ENCODE measurements at places on chromosomes 4 and X. TPM values are rescaled to one million over a fixed set of nuclear protein-coding genes. Genes with fewer than 3 reads are reported as not detected.
A peak's percentile ranks its signal among the peaks of the same experiment; 100 is the strongest.

Gene NHSL2
- total RNA-seq = 0.31 TPM

Gene CT45A1
- not detected for total RNA-seq

Gene FRMD7
- total RNA-seq = not detected

DNA sequence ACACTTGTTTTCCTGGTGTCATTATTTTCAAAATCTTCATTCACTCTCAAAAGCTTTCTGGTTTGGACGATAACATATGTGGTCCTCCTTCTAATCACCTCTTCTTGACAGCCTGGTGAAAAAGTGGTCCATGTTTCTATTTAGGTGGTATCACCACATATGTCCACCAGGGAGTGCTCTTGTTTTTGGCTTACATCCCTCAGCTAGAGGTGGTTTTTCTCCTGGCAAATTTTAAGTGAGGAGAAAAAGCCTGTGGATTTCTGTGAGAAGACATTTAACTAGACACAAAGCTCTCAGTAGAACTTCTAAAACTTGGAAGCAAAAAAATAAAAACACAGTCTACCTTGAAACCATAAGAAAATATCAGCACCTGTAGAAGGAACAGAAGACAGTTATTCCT lies 58.0 kb upstream of the FRMPD4 start:
- peak; percentile 1 for DNase-seq

DNA sequence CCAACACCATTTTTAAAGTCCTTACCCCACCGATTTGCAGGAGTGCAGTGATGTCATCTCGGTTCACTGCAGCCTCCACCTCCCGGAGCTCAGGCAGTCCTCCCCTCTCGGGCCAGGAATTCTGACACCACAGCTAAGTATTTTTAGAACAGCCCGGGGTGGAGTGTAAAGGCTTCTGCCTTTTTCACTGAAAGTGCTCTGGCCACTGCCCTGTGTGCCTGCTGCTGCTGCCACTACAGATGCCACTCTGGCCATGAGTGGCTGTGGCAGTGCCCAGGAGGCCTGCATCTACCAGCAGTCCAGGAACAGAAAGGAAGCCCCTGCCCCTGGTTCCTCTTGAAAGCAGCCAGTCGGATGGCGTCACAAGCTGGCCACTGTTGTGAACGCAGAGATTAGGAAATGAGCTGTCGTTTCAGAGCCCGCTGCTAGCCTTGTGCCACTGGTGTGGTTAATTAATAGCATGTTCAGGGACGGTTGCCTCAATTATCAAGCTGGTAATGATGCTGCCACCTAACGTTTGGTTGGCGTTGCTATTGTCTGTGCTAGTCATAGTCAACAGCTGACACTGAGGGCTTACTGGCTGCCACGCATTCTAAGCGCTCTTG lies 23.6 kb upstream of the TBC1D14 start:
- DNase-seq = peak; percentile 88

DNA sequence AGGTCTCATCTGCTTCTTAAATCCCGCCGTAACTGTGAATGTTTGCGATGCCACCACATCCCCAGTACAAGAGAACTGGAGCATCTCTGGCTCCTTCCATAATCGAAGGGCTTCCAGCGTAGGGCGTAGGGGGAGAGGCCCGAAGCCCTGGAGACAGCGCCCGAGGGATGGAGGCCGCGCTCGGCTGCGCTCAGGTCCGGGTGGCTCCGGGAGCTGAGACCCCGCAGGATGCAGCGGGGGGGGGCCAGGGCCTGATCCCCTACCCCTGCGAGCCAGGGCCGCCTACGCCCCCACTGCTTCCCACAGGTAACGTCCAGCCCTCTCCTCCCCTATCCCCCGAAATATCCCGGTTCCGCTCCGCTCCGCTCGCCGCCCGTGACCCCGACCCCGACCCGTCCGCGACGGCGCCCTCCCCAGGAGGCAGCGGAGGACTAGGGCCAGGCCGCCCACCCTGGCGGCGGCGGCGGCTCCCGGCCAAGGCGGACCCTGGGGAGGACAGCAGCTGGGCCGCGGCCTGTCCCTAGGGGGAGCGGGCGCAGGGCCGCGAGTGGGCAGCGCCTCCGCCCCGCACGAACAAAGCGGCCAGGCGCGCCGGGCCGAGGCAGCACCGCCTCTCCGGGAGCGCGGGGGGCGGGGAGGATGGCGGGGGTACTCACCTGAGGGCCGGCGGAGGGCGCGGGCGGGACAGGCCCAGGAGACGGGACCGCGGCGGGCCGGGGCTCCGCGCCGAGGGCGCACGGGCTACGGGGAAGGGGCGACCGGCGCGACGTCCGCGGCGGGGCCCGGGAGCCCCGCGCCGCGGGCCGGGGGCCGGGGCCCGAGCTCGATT lies 723 bp downstream of the WDFY3 start:
- DNase-seq = peak; percentile 72

Data from G401 (cell line).